ENCODE measurements at places on chromosomes 6 and 20.
A peak's percentile ranks its signal among the peaks of the same experiment; 100 is the strongest.

DNA sequence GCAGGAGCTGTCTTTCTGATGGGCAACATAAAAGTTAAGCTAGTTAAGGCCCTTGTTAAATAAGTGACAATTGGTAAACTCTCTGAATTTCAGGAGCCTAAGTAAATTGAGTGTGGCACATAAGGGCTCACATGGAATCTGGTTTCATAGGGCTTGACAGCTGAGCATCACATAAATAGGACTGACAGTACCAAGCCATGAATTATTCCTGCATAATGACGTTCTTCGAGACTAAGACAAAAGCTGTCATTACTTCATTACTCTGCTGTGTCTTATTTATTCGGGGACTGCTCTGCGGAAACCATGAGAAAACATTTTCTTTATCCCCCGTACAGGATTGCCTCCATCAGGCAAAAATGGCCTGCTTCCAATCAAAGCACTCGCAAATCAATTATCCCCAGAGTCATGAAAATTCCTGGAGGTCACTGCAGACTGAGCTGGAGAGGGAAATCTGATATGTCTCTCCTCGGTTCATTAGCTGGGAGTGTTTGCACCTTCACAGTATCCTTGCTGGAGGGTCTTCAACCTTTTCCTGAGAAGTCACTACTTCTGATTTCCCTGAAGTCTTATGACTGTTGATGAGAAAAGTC, 311.4 kb downstream of the CDH26 start:
- DNase-seq, result no peak

- no peak for DNase-seq
These were observed 98.6 kb downstream of the HIVEP1 start for GRCh38 chr6:12110523-12111362.

DNA sequence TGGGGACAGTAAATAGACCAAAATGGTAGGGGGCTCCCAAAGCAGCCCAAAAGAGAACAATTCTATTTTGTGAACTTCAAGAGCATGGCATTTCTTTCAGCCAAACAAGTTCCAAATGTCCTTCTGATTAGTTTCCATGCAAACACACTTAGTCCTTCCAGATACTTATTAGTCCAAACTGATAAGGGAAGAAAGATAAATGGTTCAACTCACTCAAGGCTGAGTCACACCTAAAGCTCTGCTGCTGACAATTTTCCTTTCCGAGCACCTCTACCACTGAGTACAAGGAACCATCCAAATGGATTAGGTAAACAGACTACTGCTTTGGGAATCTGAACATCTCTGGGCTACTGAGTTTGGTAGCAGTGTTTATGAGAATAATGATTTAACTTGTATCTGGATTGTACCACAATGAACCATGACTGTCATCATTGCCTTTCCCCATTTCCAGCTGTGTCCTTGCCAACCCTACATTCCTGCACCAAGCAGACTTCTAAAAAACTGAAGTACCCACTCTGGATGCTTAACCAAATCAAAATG, 71.2 kb downstream of the TNFRSF21 start:
- no peak for DNase-seq

- no peak for DNase-seq
These were observed 13.1 kb upstream of the PBOV1 start for GRCh38 chr6:138231381-138231886.

DNA sequence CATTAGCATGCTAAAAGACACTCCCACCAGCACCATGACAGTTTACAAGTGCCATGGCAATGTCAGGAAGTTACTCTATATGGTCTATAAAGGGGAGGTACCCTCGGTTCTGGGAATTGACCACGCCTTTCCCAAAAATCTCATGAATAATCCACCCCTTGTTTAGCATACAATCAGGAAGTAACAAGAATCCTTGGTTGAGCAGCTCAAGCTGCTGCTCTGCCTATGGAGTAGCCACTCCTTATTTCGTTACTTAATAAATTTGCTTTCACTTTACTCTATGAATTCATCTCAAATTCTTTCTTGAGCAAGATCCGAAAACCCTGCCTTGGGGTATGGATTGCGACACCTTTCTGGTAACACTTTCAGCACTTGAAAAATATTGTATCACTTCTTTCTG, 243.0 kb downstream of the BMP2 start:
- DNase-seq, result no peak

- peak; percentile 8 for DNase-seq
These were observed 1760.2 kb upstream of the DEFB115 start for GRCh38 chr20:29497261-29497671.

DNA sequence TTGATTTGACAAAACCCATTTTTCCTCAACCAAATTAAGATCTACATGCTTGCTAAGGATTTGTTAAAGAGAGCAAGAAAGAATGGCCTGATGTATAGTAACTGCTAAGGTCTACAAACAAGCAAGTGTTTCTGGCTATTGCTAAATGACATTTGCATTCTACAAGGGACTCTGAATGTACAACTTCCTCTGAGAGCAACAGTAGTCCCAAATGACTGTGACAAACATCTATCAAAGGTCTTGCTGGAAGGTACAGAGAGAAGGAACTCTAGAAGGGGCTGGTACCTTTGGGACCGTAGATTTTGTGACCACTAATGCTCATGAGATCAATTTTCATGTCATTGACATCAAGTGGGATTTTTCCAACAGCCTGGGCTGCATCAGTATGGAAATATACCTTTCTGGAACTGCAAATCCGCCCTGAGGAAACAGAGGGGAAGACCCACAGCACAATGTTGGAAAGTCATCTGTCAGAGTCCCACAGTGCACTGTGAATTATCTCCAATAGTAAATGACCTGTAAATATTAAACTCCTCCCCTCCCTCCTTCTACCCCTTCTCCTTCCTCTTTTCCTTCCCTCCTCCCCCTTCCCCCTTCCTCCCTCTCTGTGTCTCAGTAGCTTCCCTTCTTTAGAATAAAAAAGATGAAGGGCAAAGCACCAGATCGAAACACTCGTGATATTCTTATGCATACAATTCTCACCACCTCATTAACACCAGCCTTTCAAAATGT, 15.9 kb upstream of the CPNE1 start:
- no peak for DNase-seq

GRCh38 chr20:38001173-38001875, 31.9 kb downstream of the TTI1 start:
- DNase-seq, result peak; percentile 75

- no peak for DNase-seq
These were observed 51.5 kb upstream of the ADTRP start for GRCh38 chr6:11830105-11830504.

- DNase-seq, result peak; percentile 77
These were observed 48.6 kb downstream of the SLC2A10 start for GRCh38 chr20:46757754-46758678.

DNA sequence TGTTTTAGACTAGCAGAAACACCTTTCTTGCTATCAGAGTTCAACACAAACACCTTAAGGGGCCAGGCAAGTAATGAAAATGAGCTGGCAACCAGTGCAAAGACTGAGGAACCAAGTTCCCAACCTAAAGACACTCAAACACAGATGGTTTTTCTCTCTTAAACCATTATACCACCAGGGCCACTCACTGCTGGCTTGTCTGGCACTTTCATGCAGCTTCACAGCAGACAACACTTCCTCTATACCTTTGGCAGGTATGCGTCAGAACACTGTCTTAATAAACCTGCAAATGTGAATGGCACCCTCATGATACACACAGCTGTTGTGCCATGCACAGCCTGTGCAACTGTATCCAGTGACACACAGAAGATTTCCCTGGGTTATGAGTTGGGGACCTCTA, 41.6 kb downstream of the NFATC2 start:
- no peak for DNase-seq

DNA sequence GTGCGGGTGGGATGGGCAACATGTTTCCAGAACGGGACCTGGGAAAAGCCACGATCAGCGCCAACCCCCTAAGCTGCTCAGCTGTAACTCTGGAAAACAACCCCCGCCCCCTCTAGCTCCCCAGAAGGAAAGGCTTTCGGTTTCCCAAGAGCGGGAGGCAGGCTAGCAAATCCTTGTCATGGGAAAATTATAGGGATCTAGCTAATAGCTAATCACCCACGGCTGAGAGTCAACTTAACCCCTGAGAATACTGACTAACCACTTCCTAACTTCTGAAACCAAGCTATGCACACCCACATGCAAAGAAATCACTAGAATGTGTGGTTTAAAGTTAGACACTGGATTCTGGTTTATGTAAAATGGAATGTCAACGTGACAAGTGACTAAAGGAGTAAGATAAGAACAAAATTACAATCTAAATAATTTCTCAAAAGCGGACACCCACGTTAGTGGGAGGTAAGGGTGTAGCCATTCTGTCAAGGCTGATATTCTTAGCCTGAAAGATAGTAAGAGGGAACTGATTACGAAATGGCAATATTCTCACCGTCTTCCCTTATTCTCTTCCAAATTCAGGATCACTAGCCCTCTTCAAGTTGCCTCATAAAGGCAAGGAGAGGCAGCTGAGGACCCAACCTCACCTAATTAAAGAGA, 20.1 kb downstream of the JAG1 start:
- DNase-seq, result peak; percentile 49

DNA sequence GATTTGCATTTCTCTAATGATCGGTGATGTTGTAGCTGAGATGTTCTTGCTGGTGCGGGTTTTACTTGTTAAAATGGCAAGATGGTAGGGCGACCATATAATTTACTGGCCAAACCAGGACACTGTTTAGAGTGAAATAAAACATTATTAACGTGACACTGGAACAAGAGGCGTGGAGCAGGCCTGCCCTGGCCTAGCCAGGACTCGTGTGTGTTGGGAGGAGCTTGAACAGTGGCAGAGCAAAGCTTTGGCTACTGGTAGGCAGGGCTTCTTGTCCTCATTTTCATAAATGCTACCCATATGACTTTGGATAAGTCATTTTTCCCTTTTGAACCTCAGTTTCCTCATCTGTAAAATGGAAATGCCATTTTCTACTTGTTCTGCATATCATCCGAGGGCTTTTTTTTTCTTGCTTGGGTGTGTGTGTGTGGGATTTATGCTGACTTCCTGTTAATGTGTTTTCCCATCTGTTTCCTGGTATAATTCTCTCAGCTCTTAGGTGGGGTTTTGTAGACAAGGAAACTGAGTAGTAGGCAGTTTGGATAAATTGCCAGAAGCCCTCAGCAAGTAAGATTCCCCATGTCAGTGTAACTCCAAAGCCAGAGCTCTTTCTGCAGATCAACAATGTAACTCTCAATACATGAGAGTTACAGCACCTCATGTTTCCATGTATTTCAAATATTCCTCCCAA, 81.7 kb downstream of the TOX2 start:
- no peak for DNase-seq

- no peak for DNase-seq
These were observed 753.4 kb upstream of the DEFB115 start for GRCh38 chr20:30503992-30504570.

DNA sequence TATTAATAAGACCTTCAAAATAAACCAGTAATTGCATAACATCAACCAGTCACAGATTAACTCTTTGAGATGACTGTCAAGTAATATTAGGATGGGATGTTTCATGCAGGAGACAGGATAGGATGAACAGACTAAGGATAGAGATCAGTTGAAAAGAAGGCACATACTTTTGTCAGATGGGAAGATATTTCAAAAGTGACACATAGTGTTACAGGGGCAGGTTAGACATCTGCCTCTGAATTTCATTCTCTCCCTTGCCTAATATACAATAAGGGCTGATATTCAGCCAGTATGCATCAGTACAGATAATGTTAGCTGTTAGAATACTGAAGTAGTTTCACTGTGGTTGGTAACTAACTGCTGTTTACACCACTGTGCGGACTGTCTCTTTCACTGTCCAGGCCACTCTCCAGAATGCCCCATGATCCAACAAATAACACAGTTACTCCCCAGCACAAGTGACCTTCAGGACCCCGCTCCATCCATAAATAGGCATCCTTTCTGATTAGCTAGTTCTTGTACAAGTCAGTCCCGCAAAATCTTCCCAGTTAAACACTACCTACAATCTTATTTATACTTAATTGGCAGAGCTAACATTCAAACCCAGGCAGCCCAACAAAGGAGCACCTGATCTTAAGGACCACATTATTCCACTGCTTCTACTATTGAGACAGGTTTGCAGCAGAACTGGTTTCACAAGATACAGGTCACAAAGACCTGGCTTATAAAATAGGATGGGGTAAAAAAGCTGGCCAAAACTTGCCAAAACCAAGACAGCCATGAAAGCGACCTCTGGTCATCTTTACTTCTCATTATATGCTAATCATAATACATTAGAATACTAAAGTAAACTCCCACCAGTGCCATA, 21.9 kb upstream of the PLN start:
- no peak for DNase-seq

- DNase-seq, result peak; percentile 83
These were observed 29.7 kb downstream of the RPP40 start for GRCh38 chr6:4973982-4974745.

GRCh38 chr6:52152711-52153160, 33.4 kb upstream of the IL17A start:
- no peak for DNase-seq

DNA sequence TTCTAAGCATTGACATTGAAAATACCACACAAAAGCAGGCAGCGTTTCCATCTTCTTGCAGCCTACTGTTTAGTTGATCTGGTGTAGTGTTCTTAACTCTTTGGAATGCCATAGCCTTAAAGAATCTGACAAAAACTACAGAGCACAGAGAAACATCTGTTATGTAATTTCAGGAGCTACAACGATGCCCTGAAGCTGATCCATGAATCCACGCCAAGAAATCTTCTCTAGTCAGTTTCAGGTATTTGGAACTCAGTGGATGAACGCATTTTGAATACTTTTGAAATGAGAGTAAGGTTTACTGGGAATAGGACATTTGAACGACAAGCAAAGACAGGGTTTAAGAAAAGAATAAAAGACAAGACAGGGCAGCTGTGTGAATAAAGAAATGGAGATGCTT, 17.8 kb downstream of the ALDH8A1 start:
- no peak for DNase-seq

- DNase-seq, result no peak
These were observed 121.9 kb downstream of the SGK1 start for GRCh38 chr6:134195985-134196384.

DNA sequence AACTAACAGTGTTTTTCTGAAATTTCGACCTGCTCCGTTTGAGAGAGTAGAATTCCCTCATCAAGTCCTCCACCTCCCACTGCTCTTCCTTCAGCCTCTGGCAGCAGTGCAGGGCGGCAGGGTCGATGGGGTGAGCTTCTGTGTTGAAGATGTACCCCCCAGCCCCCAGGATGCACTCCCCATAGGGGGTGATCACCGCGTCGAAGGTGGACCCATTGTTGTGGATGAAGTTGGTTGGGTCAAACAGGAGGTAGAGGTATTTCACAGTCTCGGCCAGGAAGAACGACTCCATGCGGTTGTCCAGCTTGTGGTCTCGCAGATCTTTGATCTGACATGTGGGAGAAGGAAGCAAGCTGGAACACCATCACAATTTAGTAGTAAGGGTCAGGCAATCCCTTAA, 23.0 kb upstream of the TRPC4AP start:
- no peak for DNase-seq
